ENCODE measurements at places on chromosomes 12 and 14. TPM values are rescaled to one million over a fixed set of nuclear protein-coding genes. Genes with fewer than 3 reads are reported as not detected.

The CMTM5 gene
- not detected for total RNA-seq

The OR5AU1 gene
- total RNA-seq: not detected

The NOVA1 gene
- 1.1 TPM for total RNA-seq

The CRADD gene
- 12.6 TPM for total RNA-seq

The TEX22 gene
- total RNA-seq: 2.9 TPM

The POTEG gene
- not detected for total RNA-seq

The TM9SF1 gene
- total RNA-seq: 92.0 TPM

The KCNC2 gene
- total RNA-seq: not detected

The TAPBPL gene
- 5.2 TPM for total RNA-seq

DNA sequence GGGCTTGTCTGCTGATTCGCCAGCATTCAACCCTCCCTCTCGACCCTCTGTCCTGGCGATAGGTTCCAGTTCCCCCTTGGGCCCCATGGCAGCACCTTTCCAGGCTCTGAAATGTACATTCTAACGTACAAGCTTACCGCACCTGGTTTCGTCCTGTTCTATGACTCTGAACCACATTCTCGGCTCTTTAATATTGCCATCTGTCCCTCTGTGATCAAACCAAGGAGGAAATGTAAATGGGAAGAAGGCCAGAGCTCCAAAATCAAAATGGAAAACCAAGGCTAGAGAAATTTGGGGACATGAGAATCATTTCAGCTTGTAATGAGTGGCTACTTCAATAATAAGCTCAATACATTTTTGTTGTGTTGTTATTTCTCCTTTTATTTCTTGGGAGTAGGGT lies 117.2 kb downstream of the TTC7B start:
- peaks cover 18% of the 10 kb centered on the region for H3K4me1 ChIP-seq
- H3K36me3 ChIP-seq: no peaks in the 10 kb centered on the region
- DNase-seq: no peak
- H3K4me3 ChIP-seq: no peak overlapping the region
- H3K27ac ChIP-seq: peak overlapping the region; percentile 38
- no peaks in the 10 kb centered on the region for H3K27me3 ChIP-seq

GRCh38 chr12:46915836-46916235 lies 90.0 kb upstream of the SLC38A4 start:
- no peak for DNase-seq
- H3K36me3 ChIP-seq: peaks cover 15% of the 10 kb centered on the region
- peak overlapping the region; percentile 70 for H3K27ac ChIP-seq
- H3K4me1 ChIP-seq: peaks cover 48% of the 10 kb centered on the region
- H3K27me3 ChIP-seq: no peaks in the 10 kb centered on the region
- H3K4me3 ChIP-seq: no peak overlapping the region

- H3K27me3 ChIP-seq: peaks cover 57% of the 10 kb centered on the region
- no peak for DNase-seq
- no peak overlapping the region for H3K27ac ChIP-seq
- peak overlapping the region; percentile 55 for H3K4me3 ChIP-seq
- H3K36me3 ChIP-seq: peaks cover 9% of the 10 kb centered on the region
- H3K4me1 ChIP-seq: peaks cover 14% of the 10 kb centered on the region
These were observed 21.5 kb upstream of the GNS start for GRCh38 chr12:64780531-64781279.

- no peak for DNase-seq
- no peak overlapping the region for H3K4me3 ChIP-seq
- H3K27me3 ChIP-seq: no peaks in the 10 kb centered on the region
- no peak overlapping the region for H3K27ac ChIP-seq
These were observed 10.1 kb downstream of the IL23A start for GRCh38 chr12:56348776-56349175.

DNA sequence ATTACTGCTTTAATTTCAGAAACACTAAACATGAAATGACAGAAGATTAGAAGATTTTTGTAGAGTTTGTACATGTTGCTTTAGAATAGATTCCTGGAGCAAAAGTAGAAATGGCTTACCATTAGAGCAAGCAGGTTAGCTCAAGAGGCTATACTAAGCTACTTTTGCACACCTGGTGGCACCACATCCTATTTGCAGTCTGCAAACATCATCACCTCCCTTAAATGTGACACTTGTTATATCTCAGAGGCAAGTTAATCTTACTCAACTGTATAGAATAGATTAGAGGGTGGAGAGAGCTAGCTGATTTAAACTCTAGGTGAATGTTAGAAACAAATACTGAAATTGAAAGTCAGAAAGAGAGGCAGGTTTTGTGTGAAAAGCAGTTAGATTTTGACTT lies 30.7 kb upstream of the OR4E1 start:
- no peak overlapping the region for H3K27ac ChIP-seq
- H3K4me3 ChIP-seq: no peak overlapping the region
- no peak for DNase-seq
- H3K36me3 ChIP-seq: no peaks in the 10 kb centered on the region
- H3K27me3 ChIP-seq: peaks cover 20% of the 10 kb centered on the region
- no peaks in the 10 kb centered on the region for H3K4me1 ChIP-seq

DNA sequence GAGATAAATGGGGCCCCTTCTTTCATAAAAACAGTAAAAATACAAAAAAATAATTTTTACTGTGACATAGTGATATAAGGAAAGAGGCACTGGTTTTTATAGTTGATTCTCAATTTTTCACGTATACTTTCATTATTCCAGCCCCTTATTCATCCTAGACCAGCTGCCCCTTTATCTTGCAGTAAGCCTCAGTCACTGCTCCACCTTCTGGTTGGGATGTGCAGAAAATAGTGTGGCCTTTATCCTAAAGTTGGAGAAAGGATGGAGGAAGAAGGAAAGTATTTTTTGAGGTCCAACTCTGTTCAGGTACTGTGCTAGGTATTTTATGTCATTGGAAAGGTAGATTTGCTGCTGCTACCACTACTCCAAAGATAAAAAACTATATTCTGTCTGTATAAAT lies 172.7 kb downstream of the ANO6 start:
- no peaks in the 10 kb centered on the region for H3K27me3 ChIP-seq
- H3K27ac ChIP-seq: no peak overlapping the region
- H3K36me3 ChIP-seq: peaks cover 33% of the 10 kb centered on the region

DNA sequence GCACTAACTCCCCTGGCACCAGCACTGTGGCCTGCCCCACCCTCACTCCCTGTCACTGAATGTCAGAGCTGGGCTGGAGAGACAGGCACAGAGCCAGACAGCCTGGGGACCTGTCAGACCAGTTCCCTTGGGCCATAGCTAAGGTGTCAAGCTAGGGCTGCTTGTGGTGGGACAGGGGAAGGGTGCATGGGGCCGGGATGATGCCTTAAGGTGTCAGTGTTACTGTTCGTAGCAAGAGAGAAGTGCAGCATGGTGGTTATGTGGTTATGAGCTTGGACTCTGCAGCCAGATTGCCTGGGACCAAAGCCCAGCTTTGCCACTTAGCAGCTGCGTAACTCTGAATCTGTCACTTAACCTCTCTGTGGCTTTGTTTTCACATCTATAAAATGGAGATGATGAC lies 3.8 kb downstream of the RAPGEF3 start:
- peaks cover 30% of the 10 kb centered on the region for H3K4me1 ChIP-seq
- peaks cover 2% of the 10 kb centered on the region for H3K27me3 ChIP-seq
- no peak for DNase-seq
- H3K27ac ChIP-seq: no peak overlapping the region

DNA sequence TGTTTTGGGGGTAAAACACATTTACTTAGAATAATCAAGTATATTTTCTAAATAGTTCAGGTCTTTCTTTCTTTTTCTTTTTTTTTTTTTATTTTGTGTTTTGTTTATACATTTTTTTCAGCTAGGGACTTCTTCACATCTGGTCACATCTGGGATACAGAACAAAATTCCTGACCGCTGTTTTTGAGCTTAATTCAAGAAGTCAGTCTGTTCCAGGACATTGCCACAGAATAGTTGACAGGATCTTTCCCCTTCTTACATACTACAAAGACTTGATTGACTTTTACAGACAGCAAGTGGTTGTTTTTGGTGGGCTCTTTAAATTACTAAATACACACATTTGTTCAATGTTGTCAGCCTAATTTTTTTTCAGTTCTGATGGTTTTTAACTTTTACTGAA lies 41.8 kb upstream of the DCN start:
- H3K27me3 ChIP-seq: no peaks in the 10 kb centered on the region
- no peak overlapping the region for H3K4me3 ChIP-seq
- peak overlapping the region; percentile 22 for H3K27ac ChIP-seq
- peaks cover 29% of the 10 kb centered on the region for H3K4me1 ChIP-seq
- no peak for DNase-seq

- DNase-seq: no peak
- H3K36me3 ChIP-seq: no peaks in the 10 kb centered on the region
- H3K4me1 ChIP-seq: peaks cover 13% of the 10 kb centered on the region
- no peak overlapping the region for H3K4me3 ChIP-seq
- no peaks in the 10 kb centered on the region for H3K27me3 ChIP-seq
These were observed 94.8 kb downstream of the LRP6 start for GRCh38 chr12:12171991-12172511.
